ENCODE measurements at places on chromosomes 1 and 21. TPM values are rescaled to one million over a fixed set of nuclear protein-coding genes. Genes with fewer than 3 reads are reported as not detected.
A peak's percentile ranks its signal among the peaks of the same experiment; 100 is the strongest.

DNA sequence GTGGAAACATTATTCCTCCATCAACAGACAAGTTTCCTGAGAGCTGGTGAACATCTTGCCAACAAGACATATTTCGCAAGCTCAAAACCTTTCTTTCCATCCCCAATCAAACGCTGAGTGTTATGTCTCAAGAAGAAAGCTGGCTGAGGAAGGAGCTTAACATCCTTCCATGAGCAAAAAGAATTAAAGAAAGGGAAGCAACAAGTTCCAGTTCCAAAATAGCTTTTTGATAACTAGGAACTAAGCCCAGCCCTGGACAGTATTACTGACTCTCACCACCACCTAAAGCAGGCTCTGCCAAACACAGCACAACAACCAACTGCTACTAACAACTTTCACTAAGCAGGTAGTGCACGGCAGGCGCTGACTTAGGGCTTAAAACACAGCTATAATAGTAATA lies 50.2 kb downstream of the CAPZB start:
- no peak for DNase-seq

DNA sequence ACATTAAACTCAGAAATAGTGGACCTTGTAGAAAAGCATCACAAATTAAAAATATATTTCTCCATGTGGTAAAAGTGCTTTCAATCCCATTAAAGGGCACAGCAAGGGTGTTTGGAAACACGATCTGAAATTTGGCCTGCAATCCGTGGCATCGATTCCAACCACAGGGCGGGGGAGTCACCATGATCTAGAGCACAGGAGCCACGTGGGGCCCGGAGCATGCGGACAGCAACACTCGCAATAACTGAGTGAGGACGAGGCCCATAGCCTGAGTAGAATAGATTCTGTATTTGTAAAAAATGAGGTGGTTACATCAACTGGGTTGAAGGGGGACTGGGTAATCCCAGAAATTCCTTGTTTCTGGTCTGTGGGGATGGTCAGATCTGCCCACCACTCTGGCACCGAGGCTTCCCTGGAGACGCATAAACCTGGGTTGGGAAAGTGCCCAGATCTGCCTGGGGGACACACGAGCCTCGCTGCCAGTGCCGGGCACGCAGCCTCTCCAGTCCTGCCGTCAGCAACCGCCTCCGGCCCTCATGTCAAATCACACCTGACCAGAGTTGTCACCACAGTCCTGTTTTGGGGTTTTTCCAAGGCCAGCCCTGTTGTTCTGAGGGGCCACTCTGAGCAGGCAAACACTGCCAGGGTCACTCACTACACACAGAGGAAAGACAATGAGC lies 104.3 kb downstream of the PGBD5 start:
- no peak for DNase-seq

- DNase-seq: no peak
These were observed 42.1 kb downstream of the CAMK2N1 start for GRCh38 chr1:20443703-20444586.

GRCh38 chr1:196488579-196488978 lies 119.7 kb downstream of the KCNT2 start:
- DNase-seq: no peak

- no peak for DNase-seq
These were observed 100.2 kb downstream of the DPYD start for GRCh38 chr1:97820470-97821188.

- DNase-seq: no peak
These were observed 5.3 kb downstream of the TTC24 start for GRCh38 chr1:156584813-156585212.

GRCh38 chr1:9294910-9295636 lies 2.4 kb downstream of the SPSB1 start:
- DNase-seq: peak; percentile 72

Gene F13B
- polyA plus RNA-seq: 0.33 TPM

Gene KRTAP13-2
- polyA plus RNA-seq: not detected

Gene SEMA4A
- 0.09 TPM for polyA plus RNA-seq

Gene AQP10
- polyA plus RNA-seq: not detected

Gene C4BPA
- 0.92 TPM for polyA plus RNA-seq

Measured in A549 (cell line).